SJSA1 (cell line): ENCODE measurements at places on chromosomes 6 and 20. TPM values are rescaled to one million over a fixed set of nuclear protein-coding genes. Genes with fewer than 3 reads are reported as not detected.

SLC17A9 gene
- not detected in 2 replicates for total RNA-seq

CCN5 gene
- total RNA-seq = not detected in 2 replicates

NOX3 gene
- total RNA-seq = not detected in 2 replicates

ZNF292 gene
- 14.1 and 17.0 TPM in 2 replicates for total RNA-seq

TDRD6 gene
- not detected in 2 replicates for total RNA-seq

SYCP2L gene
- 1.0 TPM in 1 of 2 replicates, not detected in the other for total RNA-seq

SAMD10 gene
- 0.41 and 0.47 TPM in 2 replicates for total RNA-seq

RNF114 gene
- total RNA-seq = 168 and 175 TPM in 2 replicates

TPD52L1 gene
- 39.2 and 47.9 TPM in 2 replicates for total RNA-seq

DNA sequence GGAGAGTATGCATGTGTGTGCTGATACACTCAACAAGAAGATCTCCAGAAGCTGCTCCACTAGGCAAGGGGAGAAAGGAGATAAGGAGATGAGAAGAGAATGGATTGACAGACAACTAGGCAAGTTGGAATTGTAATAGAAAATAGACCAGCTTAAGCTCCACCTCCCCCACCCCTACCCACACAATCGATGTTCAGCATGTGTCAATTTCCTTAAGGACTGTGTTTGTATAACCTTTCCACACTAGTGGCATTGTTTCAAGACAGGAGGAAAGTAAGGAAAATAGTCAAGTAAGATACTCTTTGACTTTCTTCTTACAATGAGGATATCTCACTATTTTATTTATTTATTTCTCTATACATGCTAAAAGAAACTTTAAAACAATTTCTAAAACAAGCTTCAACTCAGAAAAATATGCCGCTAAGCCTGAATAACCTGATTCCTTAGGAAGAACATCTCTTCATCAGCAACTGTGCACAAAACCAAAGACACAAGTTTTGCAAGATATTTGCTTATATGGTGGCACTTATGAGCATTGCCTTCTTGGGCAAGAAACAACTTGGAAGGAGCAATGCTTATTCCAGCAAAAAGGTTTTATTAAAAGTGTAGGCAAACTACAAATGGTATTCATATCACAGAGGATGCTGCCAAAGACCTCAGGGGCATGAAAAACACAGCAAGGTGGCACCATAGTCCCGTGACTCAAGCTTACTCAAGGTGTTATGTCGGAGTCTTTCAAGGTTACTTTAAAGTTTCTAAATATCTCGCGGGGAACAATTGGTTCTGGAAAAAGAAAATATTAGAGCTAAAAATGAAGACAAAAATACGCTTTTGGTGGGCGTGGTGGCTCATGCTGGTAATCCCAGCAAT is 249.1 kb downstream of the COL12A1 start:
- H3K27ac ChIP-seq = no peak overlapping the region
- no peak for DNase-seq
- H3K27me3 ChIP-seq = no peaks in the 10 kb centered on the region
- H3K36me3 ChIP-seq = no peaks in the 10 kb centered on the region
- no peaks in the 10 kb centered on the region for H3K4me1 ChIP-seq

GRCh38 chr6:108738684-108739416 is 109.4 kb upstream of the ARMC2 start:
- H3K27me3 ChIP-seq = no peaks in the 10 kb centered on the region
- no peaks in the 10 kb centered on the region for H3K36me3 ChIP-seq
- DNase-seq = no peak
- H3K27ac ChIP-seq = peak overlapping the region; percentile 64; the same call in 1 of the 2 replicates

GRCh38 chr6:43833223-43833995 is 63.4 kb downstream of the VEGFA start:
- H3K27ac ChIP-seq = no peak overlapping the region
- DNase-seq = peak; percentile 69
- H3K4me3 ChIP-seq = no peak overlapping the region
- no peaks in the 10 kb centered on the region for H3K36me3 ChIP-seq

DNA sequence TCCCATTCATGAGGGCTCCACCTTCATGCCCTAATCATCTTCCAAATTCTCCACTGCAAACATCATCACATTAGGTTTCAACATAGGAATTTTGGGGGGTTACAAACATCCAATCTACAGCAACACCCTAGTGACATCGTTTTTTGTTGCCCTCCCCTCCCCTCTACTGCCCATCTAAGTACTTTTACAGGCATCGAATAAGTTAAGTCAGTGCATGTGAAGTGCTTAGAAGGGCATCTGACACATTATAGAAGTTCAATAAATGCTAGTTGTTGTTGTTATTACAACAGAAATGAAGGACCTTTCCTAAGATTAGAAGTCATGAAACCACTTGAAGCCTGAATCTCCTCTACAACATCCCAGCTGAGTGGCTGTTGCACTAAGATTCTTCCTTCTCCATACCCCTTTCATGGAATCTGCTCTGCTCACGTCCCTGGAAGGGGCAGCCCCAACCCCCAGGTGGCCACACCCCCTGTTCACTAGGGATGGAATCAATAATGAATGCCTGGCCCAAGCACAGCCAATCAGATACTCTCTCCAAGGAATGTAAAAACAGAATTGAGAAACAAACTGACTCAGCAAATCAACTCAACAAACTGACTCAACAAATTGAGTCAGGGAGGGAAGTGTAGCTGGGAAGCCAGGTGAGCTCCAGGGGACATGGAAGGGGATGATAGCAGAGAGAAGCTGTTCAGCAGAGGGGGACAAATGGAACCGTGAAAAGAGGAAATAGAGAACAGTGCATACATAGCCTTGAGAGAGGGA is 3.9 kb upstream of the LRP11 start:
- no peaks in the 10 kb centered on the region for H3K27me3 ChIP-seq
- H3K4me3 ChIP-seq = no peak overlapping the region
- H3K27ac ChIP-seq = no peak overlapping the region
- peaks cover 20% of the 10 kb centered on the region for H3K4me1 ChIP-seq

DNA sequence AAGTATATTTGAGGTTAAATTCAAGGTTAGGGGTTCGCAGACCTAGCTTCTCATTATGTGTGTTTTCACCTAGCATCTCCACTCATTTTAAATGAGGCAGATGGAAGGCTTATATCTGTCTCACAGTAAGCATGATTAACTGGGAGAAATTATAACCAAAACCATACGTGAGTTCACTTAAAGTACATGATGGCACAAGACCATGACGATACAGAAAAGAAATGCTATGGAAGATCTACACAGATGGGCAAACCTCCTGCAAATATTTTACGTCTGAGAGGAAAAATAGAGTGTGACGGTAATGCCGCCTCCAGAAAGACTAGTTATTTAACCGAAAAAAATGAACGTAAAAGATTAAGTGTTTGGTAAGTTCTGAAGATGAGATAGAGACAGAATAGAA is 337.8 kb downstream of the FARS2 start:
- H3K4me3 ChIP-seq = no peak overlapping the region
- H3K4me1 ChIP-seq = no peaks in the 10 kb centered on the region
- no peaks in the 10 kb centered on the region for H3K27me3 ChIP-seq
- no peak for DNase-seq
- H3K27ac ChIP-seq = no peak overlapping the region
- no peaks in the 10 kb centered on the region for H3K36me3 ChIP-seq

- no peaks in the 10 kb centered on the region for H3K27me3 ChIP-seq
- DNase-seq = no peak
- no peaks in the 10 kb centered on the region for H3K36me3 ChIP-seq
- H3K27ac ChIP-seq = no peak overlapping the region
- H3K4me3 ChIP-seq = no peak overlapping the region
- H3K4me1 ChIP-seq = peaks cover 41% of the 10 kb centered on the region
Observed at GRCh38 chr6:37061157-37061804, 55.8 kb downstream of the FGD2 start.

DNA sequence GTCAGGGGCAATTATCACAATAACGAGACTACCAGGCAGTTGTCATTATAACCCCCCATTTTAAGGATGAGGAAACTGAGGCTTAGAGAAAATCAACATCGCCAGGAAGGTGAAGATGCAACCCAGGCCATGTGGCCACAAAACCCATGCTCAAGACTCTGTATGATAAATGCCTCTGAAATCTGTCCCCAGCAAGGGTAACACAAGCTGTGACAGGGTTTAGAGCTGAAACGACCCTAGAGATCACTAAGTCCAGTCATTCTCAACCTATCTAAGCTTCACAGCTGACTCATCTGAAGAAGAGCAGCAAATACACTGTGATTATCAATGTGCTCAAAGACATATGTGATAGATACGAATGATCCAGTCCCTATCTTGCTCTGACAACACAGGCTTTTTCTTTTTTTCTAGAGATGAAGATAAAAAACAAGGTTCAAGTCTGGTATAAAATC is 47.0 kb downstream of the ARHGAP18 start:
- H3K36me3 ChIP-seq = no peaks in the 10 kb centered on the region
- no peak for DNase-seq
- no peak overlapping the region for H3K27ac ChIP-seq
- H3K4me3 ChIP-seq = no peak overlapping the region

DNA sequence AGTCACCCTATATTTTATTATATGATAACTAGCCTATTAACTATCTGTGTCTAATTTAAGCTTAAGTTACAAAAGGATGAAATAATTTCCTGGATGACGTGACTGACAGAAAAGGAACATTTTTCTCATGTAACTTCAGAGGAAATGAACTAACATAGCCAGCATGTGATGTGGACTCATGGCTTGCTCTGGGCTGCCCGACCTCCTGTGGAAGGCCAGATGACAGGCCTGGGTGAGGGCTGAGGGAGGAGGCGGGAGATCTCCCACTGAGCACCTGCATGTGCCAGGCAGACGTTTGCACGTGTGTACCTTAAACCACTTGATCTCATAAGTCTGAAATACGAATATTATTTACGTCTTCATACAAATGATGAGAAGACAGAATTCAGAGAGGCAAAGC is 321.1 kb downstream of the SYNE1 start:
- DNase-seq = no peak
- peaks cover 12% of the 10 kb centered on the region for H3K4me1 ChIP-seq
- no peak overlapping the region for H3K27ac ChIP-seq
- H3K36me3 ChIP-seq = peaks cover 53% of the 10 kb centered on the region
- no peak overlapping the region for H3K4me3 ChIP-seq

- no peaks in the 10 kb centered on the region for H3K36me3 ChIP-seq
- H3K27ac ChIP-seq = no peak overlapping the region; the same call in 1 of the 2 replicates
- DNase-seq = no peak
- peaks cover 56% of the 10 kb centered on the region for H3K4me1 ChIP-seq
Observed at GRCh38 chr6:112014483-112014882, 39.4 kb upstream of the CCN6 start.

GRCh38 chr6:45724511-45724910 is 291.1 kb downstream of the CLIC5 start:
- H3K36me3 ChIP-seq = no peaks in the 10 kb centered on the region
- H3K27me3 ChIP-seq = no peaks in the 10 kb centered on the region
- H3K4me1 ChIP-seq = peaks cover 13% of the 10 kb centered on the region
- no peak overlapping the region for H3K27ac ChIP-seq
- H3K4me3 ChIP-seq = no peak overlapping the region

- H3K27ac ChIP-seq = no peak overlapping the region
- H3K4me1 ChIP-seq = no peaks in the 10 kb centered on the region
- no peak for DNase-seq
- H3K36me3 ChIP-seq = no peaks in the 10 kb centered on the region
- H3K4me3 ChIP-seq = no peak overlapping the region
Observed at GRCh38 chr20:63161176-63161651, 54.7 kb downstream of the YTHDF1 start.

DNA sequence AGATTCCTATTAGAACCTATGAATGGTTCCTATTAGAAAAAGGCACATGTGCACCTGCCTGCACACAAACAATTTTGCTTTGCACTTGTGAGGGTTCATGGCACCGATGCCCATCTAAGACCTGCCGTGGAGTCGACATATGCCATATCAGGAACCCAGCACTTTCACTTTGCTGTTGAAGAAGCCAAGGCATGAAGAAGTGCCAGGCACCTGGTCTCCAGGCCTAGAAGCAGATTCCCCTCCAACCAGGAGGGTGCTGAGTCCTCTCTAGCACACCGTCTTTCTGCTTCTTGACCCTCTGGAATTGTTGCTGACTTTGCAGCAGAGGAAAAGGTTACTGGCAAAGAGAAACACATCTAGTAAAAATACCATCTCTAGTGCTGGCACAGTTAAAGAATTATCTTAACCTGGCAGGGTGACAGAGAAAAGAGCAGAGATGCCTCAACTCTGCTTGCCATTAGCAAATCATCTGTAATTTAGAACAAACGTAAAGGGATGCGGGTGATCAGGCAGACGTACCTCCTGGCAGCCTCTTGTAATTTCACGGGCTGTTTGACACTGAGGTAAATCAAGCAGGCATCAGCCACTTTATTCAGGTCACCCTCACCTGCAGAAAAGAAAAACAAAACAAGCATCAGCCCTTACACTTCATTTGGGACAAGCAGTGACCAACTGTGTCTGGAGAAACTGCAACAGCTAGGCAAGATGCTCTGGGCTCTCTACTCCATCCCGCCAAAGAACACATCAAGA is 37.2 kb downstream of the TTI1 start:
- H3K4me1 ChIP-seq = peaks cover 30% of the 10 kb centered on the region
- no peak overlapping the region for H3K4me3 ChIP-seq
- DNase-seq = no peak
- H3K36me3 ChIP-seq = peaks cover 89% of the 10 kb centered on the region
- no peak overlapping the region for H3K27ac ChIP-seq
- no peaks in the 10 kb centered on the region for H3K27me3 ChIP-seq

DNA sequence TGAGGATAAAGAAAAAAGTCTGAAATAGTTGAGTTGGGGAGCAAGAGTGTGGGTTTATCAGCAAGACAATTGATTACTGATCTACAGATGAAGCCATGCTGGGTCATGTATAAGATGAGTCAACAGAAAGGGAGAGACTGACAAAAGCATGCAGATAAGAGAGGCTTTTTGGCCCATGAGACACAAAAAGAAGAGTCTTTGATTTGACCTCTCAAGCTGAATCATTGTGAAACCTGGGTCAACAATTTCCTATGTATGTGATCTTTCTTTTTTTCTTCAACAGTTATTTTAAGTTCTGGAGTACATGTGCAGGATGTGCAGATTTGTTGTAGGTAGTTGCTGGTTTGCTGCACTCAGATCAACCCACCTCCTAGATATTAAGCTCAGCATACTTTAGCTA is 15.9 kb downstream of the RIMS1 start:
- DNase-seq = no peak
- peaks cover 6% of the 10 kb centered on the region; the same call in 1 of the 2 replicates for H3K27me3 ChIP-seq
- H3K36me3 ChIP-seq = no peaks in the 10 kb centered on the region
- H3K4me3 ChIP-seq = no peak overlapping the region
- no peak overlapping the region for H3K27ac ChIP-seq

DNA sequence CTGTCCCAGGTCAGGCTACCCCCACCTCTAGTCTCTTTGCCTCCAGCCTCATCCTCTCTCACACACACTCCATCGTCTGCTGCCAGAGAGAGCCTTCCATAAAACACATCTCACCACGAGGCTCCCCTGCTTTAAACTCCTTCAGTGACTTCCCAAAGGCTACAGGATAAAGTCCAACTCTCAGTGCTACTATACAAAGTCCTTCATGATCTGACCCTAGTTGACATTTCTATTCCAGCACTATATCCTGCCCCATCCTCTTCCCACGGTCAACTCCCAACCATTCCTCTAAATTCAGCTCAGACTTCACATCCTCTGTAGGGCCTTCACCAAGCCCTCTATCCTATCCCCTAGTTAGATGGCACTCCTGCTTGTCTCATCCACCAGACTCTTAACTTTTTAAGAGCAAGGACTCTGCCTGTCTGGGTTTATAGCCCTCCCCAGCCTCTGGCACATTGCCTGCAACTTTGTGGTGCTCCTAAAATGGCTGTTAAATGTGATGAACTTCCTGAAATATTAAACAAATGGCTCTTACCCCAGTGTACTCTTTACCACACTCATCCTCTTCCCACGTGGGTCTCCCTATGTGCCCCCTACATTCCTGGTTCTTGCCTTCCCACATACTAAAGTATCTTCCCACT is 36.1 kb downstream of the KIF16B start:
- no peak overlapping the region for H3K27ac ChIP-seq
- H3K4me1 ChIP-seq = no peaks in the 10 kb centered on the region
- no peak for DNase-seq
- H3K4me3 ChIP-seq = no peak overlapping the region

GRCh38 chr6:79650950-79651349 is 19.8 kb downstream of the SH3BGRL2 start:
- no peaks in the 10 kb centered on the region for H3K27me3 ChIP-seq
- H3K4me1 ChIP-seq = no peaks in the 10 kb centered on the region
- no peak for DNase-seq
